ENCODE measurements at places on chromosomes 3 and 15.

- DNase-seq, result no peak
Measured at GRCh38 chr3:53989946-53990345, 98.3 kb upstream of the SELENOK start.

DNA sequence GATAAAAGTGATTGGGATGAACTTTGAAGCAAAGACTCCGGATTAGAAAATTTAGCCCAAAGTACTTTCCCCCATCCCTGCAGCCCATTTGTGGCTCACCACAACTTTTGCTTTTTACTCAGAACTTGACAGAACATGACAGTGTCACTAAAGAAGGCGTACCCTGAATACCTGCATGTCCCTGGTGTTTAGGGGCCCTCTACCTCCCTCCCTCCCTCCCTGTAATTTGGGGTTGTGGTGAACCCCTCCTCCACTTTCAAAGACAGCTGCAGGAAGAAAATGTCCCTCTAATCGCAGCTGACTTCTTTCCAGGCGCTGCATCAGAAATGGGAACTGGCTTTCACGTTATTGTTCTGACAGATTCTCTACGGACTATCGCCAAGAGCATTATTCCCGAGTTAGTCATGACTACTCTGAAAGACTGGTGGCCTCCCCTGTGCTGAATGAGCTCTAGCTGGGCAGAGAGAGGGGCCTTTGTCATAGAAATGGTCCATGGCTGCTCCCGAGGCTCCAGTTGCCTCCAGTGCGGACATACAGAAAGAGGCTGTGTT is 93.2 kb upstream of the ARHGEF3 start:
- no peak for DNase-seq

GRCh38 chr3:30048431-30048830 is 558.0 kb upstream of the TGFBR2 start:
- no peak for DNase-seq

- peak; percentile 6 for DNase-seq
Measured at GRCh38 chr3:126782536-126782935, 78.5 kb downstream of the CHCHD6 start.

DNA sequence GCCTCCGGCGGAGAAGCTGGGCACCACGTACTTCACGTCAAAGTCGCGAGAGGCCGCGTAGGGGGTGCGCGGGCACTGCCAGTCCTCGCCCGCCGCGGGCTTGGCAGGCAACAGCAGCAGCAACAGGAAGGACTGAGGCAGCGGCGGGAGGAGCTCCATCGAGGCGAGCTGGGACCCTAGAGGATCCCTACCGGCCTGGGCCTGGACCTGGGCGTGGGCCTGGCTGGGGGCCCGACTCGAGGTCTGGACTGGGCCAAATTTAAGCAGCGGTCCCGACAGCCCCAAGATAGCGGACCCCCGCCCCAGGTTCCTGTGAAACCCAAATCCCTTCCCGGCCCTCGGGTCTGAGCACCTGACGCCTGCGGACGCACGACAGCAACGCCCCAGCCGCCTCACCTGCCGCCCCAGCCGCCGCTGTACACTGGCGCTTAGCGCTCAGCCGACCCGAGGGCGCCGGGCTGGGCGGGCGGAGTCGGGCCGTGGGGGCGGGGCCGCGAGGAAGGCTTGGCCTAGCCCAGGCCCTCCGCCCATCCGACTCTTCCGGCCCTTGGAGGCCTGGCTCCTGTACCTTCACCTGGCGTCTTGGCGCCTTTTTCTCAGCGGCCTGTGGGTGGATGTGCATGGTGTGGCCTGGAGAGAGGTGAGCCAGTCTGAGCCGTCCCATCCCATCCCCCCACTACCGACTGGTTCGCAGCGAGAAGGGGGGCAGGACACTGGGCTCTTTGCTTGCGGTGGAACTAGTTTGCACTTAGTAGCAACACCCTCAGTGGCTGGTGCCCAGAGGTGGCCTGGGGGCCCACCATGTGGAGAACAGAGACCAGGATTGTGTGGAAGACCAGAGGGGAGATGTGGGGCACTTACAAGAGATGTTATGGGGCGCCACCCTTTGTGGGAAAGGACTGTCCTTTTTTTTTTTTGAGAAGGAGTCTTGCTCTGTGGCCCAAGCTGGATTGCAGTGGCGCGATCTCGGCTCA is at the start of gene MST1R:
TSS of gene MST1R (minus strand) at position 423 of the 974 bp plus-strand sequence. CDS start at position 159, 264 bp downstream.
- DNase-seq, result no peak

DNA sequence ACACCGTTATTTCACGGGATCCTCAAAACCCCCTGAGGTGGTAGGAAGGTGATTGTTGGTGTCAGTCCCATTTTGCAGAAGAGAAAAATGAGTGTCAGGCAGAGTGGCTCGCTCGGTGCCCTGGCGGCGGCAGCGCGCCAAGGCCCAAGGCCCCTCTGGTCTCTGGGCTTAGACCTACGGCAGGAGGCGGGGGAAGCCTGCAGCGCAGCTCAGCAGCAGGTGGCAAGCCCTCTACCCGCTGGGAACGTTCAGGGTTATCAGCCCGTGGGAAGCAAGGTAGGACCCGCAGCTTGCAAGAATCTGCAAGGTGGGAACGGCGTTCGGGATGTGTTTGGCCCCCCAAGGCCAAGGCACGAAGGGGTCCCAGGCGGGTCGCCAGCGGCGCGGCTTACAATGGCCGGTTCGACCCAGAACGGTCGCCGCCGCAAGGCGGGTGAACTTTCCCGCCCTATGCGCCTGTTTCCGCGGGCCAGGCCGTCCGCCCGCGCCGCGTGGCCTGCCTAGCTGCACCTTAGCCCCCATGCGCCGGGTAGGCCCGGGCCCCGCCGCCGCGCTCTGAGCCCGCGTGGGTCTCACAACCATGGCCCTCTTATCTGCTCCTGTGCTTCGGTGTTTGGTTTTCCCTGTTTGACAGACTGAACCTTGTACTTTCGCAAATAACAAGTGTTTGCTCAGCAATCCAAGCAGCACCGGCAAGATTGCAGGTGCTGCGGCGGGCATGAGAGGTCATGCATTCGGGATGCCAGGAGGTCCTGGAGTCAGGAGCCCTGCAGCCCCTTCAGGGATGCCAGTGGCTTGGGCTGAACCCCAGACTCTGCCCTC is 39.7 kb downstream of the CCNL1 start:
- no peak for DNase-seq

DNA sequence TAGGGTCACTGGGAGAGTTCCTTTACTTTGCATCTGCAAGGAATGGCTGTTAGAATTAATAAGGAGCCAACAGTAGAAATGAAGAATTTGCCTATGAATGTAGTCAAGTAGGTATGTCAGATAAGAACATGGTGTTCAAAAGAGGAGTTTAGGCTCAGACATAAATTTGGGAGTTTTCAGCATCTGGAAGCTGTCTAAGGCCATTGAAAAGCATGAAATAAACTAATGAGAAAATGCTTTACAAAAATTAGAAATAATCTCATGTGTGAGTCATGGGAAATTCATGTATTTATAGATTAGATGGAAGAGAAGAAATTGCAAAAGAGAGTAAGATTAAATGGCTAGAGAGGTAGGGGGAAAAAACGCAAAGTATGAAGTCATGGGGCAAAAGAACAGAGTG is 201.9 kb downstream of the DIPK2A start:
- DNase-seq, result no peak

- no peak for DNase-seq
Measured at GRCh38 chr15:89912674-89913396, at the start of gene ARPIN. Gene ARPIN, minus strand, starts transcription at chr15:89912952. Its CDS starts 117 bp downstream, at chr15:89912835.

GRCh38 chr3:166510382-166510781 is 673.2 kb upstream of the BCHE start:
- DNase-seq, result no peak

- DNase-seq, result peak; percentile 12
Measured at GRCh38 chr3:179068779-179069530, 2.7 kb downstream of the ZMAT3 start.

Measured in NCI-H446 treated with DMSO at 0.1 percent for 48 hours (cell line).